ENCODE measurements at places on chromosomes 3 and 15.

GRCh38 chr3:58569287-58570001 is 7.7 kb downstream of the FAM107A start:
- no peak for DNase-seq

DNA sequence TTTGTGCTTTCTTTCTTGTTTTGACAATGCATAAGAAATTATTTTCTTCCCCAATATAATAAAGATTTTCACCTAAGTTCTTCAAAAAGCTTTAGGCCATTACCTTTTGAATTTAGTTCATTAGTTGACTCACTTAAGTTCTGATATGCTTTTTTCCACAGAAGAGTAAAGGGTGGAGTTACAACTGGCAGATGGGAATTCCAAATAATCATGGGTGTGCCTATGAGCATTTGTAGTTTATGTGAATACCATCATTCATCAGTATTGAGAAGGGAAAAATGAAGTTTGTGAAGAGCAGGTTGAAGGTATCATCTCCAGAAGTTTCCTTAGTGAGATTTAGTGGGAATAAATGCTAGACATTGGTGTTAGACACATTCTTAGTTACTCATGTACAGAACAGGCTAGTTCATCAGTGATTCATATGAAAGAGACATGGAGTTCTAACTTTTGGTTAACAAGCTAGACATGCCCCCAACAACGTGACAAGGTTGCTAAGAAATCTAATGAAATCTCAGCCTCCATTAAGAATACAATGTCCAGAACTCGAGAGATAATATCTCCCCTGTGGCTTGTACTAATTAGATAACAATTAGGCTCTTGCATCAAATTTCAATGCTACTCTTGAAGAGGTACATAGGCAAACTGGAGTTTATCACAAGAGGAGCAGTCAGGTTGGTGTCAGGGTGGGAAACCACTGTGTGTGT is 16.9 kb upstream of the ALCAM start:
- DNase-seq, result no peak

GRCh38 chr3:16994854-16995525 is 110.2 kb downstream of the PLCL2 start:
- DNase-seq, result no peak

GRCh38 chr3:179146911-179147513 is 1.1 kb upstream of the PIK3CA start:
- peak; percentile 53 for DNase-seq

DNA sequence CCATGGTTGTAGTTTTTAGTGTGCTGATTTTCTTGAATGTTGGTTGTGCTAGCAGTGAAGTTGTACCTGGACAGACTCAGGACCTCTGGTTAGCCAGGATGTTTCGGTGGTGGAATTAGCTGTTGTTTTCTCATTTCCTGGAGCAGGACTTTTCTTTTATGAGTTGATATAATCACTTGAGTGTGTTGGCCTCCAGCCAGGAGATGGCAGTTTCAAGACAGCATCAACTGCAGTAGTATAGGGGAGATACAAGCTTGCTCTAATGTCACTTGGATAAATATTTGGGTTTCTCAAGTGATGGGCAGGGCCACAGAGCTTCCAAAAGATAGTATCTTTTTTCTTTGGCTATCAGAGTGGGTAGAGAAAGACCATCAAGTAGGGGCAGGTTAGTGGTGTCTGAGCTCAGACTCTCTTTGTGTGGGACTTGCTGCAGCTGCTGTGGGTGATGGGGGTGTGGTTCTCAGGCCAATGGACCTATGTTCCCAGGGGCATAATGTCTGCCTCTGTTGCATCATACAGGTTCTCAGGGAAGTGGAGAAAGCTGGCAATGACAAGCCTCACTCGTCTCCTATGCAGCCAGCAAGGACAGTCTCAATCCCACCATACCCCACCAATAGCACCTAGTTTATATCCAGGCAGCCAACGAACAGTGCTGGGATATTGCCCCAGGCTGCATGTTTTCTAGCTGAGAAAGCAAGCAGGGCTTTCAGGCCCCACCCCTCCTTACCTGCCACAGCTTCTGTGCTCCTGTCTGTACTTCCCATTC is 14.6 kb upstream of the OR5K2 start:
- DNase-seq, result peak; percentile 30

- no peak for DNase-seq
These were observed 104.3 kb upstream of the TSC22D2 start for GRCh38 chr3:150303768-150304167.
